ENCODE measurements at places on chromosomes 4 and X.

- no peak for DNase-seq
These were observed 75.0 kb downstream of the LRBA start for GRCh38 chr4:150940123-150940522.

- DNase-seq, result no peak
These were observed at the start of gene QRFPR for GRCh38 chr4:121380776-121381462. Gene QRFPR (minus strand): TSS chr4:121381018. CDS start chr4:121380647, 371 bp downstream.

GRCh38 chrX:28010875-28011274 is 29.6 kb upstream of the DCAF8L1 start:
- DNase-seq, result no peak

DNA sequence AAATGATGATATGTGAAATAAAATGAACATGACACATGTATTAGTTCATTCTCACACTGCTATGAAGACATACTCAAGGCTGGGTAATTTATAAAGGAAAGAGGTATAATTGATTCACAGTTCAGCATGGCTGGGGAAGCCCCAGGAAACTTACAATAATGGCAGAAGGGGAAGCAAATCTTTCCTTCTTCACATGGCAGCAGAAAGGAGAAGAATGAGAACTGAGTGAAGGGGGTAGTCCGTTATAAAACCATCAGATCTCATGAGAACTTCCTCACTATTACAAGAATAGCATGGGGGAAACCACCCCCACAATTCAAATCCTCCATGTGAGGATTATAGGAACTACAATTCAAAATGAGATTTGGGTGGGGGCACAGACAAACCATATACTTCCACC is 243.9 kb upstream of the GYPA start:
- DNase-seq, result no peak

DNA sequence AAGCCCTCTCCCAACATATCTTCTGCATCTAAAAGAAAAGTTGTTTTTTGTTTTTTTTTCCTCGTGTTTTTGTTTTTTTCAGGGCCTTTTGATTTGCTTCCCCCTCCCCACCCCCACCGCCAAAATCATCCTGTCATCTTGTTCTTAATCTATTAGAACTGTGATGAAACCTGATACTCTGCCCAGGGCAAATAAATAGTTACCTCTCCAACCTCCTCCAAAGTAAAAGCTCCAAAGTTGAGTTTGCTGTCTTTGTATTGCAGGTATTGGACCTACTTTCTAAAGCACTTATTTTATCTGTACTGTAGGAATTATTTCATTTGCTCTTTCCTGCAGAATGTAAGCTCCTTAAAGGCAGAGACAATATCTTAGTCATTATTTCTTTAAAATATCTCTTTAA is 172.9 kb downstream of the SOWAHB start:
- DNase-seq, result no peak

GRCh38 chr4:123786920-123787319 is 390.3 kb downstream of the SPRY1 start:
- DNase-seq, result peak; percentile 61

- DNase-seq, result no peak
These were observed 103.3 kb downstream of the MGST2 start for GRCh38 chr4:139768896-139769295.

DNA sequence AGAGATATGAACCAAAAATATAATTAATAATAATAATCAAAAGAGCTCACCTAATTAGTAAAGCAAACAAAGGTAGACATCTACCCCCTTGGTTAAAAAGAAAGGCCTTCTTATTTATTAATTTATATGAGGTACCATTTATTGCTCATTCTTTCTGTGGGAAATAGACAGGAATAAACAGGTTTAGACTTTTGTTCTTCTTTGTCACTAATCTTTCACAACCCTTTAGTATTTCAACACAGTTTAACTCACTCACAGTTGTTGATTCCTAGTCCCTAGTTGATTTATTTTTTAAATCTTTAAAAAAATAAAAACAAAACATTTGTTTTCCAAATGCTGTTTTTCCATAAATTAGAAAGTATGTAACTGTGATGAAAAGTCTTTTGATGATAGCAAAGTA is 5.6 kb downstream of the PPARGC1A start:
- no peak for DNase-seq

DNA sequence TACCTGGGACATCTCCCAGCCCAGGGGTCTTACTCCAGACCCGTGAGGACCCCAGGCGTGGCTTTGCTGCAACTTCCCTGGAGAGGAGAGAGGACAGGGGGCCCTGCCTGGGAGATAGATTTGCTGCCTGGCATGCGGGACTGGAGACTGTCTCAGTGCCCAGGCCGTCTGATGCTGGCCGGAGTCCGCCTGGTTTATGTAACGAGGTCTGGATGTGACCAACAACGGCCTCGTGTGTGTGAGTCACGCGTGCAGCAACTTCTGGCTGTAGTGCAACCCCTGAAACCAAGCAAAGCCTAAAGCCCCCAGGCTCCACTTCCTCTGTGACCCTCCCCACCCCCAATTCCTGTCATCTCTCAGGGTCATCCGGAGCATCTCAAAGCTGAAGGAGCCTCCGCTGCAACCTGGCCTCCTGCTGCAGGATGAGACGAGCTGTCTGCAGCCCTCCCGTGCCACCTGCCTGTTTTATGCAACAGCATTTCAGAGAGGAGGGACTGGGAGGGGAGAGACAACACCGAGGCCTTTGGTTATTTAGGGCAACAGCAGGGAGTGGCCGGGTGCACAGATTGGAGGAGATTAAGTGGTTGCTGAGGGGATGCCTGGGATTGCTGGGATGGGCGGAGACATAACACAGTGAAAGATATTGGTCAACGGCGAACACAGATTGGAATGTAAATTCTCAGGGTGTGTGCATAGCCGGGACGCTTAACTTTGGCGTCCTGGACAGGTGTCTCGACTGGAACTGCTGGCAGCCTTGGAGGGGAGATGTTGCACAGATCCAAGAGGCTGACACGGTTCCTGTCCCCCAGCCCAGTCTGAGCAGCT is 16.0 kb downstream of the XG start:
- DNase-seq, result no peak

DNA sequence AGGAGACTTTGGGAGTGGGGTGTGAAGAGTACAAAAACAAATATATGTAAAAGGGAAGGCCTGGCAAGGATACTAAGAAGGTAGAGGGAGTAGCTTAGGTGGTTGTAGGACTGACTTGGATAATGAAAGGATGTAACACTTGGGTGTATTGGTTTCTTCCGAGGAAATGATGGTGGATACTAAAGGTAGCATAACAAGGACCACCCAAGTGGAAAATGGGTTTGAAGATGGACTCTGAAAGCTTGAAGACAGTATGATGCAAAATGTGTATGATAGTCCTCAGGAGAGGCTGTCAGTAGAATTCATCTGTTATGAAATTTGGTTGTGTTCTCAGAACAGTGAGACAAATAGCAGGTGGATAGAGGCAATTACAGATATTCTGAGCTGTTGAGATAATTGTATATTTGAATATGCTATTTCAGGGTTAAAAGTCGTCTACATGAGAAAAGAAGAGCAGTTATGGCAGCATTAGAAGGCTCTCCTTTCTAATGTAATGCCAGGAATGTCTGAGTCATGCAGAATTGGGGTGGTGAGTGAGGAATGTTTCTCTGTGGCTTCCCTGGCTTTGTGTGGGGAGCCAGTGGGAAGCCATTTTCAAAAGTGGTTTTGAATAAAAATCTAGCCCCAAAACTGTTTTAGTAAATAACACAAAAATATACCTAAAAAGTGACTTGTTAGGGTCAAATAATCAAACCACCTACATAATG is 75.6 kb downstream of the FHIP1A start:
- no peak for DNase-seq

GRCh38 chrX:31245714-31246113 is 173.9 kb upstream of the FTHL17 start:
- DNase-seq, result no peak

DNA sequence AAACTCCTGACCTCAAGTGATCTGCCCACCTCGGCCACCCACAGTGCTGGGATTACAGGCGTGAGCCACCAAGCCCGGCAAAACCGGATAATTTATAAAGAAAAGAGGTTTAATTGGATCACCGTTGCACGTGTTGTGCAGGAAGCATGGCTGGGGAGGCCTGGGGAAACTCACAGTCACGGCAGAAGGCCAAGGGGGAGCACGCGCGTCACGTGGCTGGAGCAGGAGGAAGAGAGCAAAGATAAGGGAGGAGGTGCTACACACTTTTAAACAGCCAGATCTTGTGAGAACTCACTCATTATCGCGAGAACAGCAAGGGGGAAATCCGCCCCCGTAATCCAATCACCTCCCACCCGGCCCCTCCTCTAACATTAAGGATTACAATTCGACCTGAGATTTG is 177.9 kb upstream of the TENM3 start:
- DNase-seq, result no peak

DNA sequence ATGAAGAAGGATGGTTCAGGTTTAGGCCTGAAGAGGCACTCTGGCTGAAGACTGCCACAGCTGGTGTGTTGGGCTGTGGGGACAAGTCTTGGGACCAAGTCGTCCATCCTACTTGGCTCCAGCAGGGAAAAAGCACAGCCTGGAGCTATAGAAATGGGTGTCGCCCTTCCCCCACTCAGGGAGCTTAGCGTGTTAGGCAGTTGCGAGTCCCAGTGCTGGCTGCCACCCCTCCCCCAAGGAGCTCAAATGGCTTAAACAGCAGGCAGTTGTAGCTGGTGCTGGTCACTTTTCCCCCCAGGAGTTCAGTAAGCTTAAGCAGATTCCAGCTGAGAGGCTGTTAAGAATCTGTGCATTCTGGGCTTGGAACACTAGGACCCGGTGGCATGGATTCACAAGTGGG is 319.5 kb upstream of the POF1B start:
- DNase-seq, result no peak

DNA sequence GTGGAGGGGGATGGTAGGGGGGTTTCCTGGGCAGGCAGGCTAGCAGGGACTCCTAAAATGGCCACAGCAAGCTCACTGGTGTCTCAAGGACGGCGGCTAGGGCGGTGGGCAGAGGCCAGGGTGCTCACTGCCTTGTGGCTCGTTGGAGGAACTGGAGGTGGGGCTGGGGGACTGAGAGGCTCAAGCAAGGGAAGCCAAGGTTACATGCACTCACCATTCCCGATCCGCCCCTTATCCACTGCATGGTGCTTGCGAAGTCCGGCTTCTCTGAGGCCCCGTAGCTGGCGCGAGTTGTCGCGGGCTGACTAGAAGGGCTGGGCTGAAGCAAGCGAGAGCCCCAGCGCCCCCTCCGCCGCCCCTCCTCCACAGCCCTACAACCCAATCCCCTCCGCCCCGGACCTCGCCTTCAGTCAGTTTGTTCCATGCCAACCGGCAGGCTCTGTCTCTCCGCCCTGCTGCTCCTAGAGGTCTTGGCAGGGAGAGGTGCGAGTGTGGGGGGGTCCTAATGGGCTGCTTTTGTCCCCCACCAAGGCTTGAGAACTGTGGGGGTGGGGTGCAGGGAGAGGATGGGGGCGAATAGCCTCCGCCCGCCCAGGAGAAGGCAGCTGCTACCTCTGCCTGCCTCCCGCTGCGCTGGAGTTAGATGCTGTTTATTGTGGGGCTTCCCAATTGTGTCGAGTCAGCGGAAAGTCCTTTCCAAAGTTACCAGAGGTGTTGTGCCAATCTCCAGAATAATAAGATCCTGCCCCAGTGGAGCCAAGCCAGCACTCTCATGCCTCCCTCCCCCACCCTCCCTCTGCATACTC is at the start of gene ARHGEF9:
Gene ARHGEF9, minus strand, starts transcription at position 313 of the 806 bp plus-strand sequence. Its CDS starts 69 bp downstream, at position 244.
- DNase-seq, result peak; percentile 59

GRCh38 chrX:149512225-149512885 is 7.2 kb upstream of the IDS start:
- DNase-seq, result no peak

GRCh38 chr4:184402239-184402638 is 72.1 kb downstream of the IRF2 start:
- no peak for DNase-seq

DNA sequence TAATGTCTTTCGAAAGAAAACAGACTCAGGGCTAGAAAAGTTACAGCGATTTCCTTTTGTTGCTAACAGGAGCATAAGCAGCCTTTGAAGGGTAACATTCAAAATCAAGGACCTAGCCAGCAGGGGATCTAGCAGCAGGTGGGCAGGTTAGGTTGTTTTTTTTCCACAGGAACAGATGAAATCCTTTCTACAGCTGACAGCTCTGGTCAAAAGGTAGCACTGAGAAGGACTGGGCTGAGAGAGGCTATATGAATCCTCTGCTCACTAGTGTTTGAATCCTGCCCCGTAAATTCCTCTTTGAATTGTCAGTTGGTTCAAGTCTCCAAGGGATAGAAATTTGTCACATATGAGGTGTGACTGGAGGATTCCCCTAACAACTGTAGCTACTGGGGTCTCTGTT is 188.2 kb downstream of the SH2D1A start:
- no peak for DNase-seq

- no peak for DNase-seq
These were observed 60.4 kb downstream of the CASP3 start for GRCh38 chr4:184588893-184589292.

DNA sequence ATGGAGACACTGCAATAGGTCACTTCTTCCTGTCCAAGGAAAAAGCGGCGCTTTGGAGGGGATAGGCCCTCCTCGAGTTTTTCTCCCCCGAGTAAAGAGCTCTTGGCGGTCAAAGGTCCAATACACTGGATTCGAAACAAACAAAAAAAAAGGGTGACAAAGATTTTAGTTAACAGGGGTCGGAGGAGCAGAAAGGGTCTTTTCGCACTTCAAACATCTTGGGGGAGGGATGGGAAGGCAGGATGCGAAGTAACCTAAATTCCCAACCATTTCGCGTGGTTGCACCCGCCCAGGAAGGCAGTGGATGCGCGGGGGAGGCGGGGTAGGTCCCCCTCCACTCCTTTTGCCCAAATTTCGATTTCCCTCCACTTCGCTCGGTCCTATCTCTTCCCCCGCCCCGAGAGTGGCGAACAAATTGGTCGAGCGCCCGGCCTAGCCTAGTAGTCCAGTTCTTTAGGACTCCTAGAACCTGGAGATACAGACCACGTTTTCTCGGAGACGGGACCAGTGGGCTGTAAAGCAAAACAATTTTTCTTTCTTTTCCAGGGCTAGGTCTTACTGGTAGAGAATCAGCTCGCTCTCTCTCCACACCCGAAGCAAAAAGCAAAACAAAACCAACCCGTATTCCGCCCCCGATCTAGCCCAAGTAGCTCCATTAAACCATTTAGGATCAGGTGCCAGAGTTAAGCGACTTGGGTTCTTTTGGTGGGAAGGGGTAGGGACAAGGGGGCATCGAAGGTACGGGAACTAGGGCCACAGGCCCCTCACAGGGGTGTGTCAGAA is 2.0 kb upstream of the STAG2 start:
- DNase-seq, result peak; percentile 81

GRCh38 chr4:54852054-54852453 is 194.3 kb downstream of the KIT start:
- no peak for DNase-seq

- no peak for DNase-seq
These were observed 1.7 kb upstream of the DCTD start for GRCh38 chr4:182918791-182919302.

- DNase-seq, result no peak
These were observed 13.0 kb downstream of the FGD1 start for GRCh38 chrX:54482839-54483593.

GRCh38 chrX:38774249-38774648 is 27.0 kb upstream of the MID1IP1 start:
- DNase-seq, result no peak

DNA sequence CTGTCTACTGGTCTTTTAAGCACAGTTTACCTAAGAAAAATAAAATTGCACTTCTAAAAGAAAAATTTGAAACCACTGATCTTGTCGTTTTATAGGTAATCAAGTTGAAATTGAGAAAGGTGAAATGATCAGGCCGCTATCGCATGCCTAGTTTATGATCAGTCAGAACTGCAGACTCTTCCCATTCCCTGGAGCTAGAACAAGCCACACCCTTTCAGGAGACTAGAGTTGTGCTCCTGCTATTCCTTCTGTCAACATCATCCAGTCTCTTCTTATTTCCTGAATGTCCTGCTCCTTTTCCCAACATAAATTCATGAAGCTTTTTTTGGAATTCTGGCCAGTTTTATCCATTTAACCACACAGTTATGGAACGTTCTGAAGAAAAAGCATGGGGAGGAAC is 135.1 kb downstream of the SLC7A11 start:
- DNase-seq, result no peak
